ENCODE measurements at places on chromosomes 3 and 15. TPM values are rescaled to one million over a fixed set of nuclear protein-coding genes. Genes with fewer than 3 reads are reported as not detected.

DNA sequence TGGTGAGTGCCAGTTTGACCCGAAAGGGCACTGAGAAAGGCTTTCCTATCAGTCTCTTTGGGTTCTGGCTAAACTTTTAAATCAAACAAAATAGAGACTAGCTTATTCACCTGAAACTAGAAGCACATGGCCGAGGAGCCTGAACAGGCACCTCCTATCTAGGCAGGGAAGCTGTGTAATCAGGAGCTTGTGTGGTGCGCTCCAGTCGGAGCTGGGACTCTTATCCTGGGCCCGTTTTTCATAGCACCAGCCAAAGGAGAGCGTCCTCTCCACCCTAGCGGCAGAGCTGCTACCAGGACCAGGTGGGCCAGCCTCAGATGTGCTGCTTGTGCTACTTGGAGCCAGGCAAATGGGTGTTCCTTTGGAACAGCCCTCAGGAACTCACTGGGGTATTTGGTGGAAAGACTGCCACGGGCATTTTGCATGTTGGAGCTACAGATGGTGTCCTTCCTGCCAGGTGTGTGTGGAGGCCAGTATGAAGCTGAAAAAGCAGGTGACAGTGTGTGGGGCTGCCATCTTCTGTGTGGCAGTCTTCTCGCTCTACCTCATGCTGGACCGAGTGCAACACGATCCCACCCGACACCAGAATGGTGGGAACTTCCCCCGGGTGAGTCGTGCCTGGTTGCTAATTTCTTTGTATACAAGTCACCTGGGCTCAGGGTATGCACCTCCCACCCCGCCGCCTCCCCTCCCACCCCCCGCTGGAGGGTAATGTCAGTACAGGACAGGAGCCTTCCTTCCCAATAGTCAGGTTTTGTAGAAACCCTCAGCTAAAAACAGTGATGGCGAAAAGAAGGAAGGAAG lies 833 bp downstream of the MAN2A2 start:
- no peak for DNase-seq

DNA sequence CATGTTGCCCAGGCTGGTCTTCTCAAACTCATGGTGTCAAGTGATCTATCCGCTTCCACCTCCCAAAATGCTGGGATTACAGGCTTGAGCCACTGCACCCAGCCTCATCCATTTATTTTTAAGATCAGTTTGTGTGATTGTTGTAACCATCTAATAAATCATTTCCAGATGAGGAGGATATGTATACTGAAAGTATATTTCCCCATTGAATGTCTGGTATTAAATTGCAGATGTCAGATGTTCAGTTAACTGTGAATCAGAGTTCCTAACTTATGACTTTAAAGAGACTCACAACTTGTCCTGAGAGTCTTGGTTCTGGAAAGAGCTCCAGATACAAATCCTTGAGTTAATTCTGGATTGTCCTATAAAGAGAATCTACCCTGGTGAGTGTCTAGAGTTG lies 62.4 kb downstream of the TRIM71 start:
- no peak for DNase-seq

- DNase-seq = peak; percentile 79
Observed at GRCh38 chr3:51389423-51390183, 1.5 kb upstream of the RBM15B start.

GRCh38 chr3:88440701-88441100 lies 290.9 kb downstream of the C3orf38 start:
- DNase-seq = no peak

GOLGA8J gene
- not detected for total RNA-seq
